ENCODE measurements at places on chromosomes 5 and 9.

DNA sequence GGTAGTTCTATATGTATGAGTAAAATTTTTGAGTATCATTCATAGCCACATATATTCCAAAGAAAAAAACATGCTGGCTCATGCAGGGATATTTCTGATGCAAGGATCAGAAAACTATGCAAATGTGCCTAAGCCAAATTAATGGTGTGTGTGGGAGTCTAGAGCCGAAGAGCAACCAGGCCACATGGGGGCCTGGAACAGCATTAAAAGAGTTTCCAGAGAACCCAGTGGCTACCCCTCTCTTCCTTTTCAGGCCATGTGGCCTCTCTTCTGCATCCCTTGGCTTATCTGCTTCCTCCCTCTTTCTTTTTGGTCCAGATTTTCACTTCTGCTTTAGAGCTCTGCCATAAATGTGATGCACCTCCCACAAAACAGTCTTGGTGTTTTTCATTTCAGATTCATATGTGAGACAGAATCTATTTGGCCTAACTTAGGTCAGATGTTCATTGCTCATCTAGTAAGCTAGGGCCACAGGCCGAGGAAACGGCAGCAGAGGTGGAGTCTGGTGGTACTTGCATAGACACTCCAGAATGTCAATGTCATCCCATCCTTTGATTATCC is 300.0 kb downstream of the SH3GL2 start:
- no peak for DNase-seq

- no peak for DNase-seq
Measured at GRCh38 chr5:140190872-140191218, 15.9 kb downstream of the CYSTM1 start.

DNA sequence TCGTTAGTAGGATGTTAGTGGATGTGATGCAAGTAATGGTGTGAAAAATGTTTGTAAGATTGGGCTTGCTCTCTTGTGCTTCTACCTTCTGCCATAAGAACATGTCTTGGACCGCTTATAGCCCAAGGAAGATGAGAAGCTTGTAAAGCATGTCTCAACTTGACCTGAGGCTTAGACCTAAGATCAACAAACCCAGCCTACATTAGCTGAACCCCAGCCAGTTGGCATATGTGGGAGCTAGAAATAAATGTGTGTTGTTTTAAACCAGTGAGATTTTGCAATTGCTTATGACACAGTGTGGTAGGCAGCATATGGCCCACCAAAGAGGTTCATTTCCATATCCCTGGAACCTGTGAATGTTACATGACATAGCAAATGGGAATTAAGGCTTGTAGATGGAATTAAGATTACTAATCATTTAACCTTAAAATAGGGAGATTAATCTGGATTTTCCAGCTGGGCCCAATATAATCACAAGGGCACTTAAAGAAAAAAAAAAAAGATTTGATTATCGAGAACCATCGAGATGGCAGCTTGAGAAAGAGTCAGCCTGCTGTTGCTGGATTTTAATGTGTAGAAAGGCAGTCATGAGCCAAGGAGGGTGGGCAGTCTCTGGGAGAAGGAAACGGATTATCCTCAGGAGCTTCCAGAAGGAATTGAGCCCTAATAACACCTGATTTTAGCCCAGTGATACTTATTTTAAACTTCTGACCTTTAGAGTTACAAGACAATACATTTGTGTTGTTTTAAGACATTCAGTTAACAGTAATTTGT is 27.3 kb upstream of the EDIL3 start:
- DNase-seq: no peak

- peak; percentile 35 for DNase-seq
Measured at GRCh38 chr5:115398719-115399118, 102.3 kb upstream of the CCDC112 start.

DNA sequence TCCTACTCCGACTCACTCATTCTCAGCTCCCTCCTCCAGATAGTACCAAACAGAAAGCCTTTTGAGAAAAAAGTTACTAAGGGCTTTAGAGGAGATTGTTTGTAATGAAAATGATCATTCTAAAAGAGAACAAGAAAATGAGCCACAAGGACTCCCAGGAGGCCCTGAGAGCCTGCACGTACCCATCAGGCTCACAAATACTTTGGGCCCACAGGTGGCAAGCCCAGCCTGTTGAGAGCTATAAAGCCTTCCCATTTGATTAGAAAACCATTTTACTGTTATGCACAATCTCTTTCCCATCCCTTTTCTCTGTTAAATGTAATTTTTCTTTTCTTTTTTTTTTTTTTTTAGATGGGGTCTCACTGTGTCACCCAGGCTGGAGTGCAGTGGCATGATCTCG is 136.1 kb downstream of the LHFPL2 start:
- DNase-seq: no peak

GRCh38 chr5:99349787-99350186 is 421.0 kb upstream of the CHD1 start:
- no peak for DNase-seq

- no peak for DNase-seq
Measured at GRCh38 chr9:114413861-114414301, 26.1 kb upstream of the AKNA start.

DNA sequence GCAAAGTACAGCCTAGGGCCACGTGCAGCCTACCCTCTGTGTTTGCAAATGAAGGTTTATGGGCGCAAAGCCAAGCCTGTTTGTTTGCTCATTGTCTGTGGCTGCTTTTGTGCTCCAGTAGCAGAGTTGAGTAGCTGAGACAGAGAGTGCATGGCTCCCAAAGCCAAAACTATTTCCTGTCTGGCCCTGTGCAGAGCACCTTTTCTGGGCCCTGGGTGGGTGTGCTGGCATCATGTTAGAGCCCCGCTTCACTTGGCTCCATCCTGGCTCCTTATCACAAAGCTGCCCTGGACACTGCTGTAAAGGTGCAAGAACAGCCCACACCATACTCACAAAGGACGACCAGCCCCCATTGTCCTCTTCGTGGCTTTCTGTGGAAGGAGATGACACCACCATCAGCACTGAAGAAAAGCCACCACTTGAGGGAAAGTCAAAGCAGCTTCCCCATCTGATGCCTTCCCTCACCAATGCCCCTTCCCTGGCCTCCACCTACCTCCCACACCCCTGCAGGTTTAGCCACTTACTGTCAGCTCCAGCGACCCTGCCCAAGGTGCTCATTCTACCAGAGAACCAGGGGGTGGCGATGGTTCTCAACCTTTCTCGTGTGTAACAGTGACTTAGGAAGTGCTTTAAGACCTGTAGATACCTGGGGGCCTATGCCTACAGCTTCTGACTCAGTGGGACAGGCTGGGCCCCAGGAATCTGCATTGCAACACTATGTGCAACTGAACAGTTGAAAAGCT is 23.4 kb downstream of the LCP2 start:
- DNase-seq: peak; percentile 27

GRCh38 chr5:1857256-1857600 is 25.5 kb downstream of the IRX4 start:
- DNase-seq: no peak

GRCh38 chr5:166926138-166926537 is 1365.3 kb upstream of the WWC1 start:
- DNase-seq: peak; percentile 23

DNA sequence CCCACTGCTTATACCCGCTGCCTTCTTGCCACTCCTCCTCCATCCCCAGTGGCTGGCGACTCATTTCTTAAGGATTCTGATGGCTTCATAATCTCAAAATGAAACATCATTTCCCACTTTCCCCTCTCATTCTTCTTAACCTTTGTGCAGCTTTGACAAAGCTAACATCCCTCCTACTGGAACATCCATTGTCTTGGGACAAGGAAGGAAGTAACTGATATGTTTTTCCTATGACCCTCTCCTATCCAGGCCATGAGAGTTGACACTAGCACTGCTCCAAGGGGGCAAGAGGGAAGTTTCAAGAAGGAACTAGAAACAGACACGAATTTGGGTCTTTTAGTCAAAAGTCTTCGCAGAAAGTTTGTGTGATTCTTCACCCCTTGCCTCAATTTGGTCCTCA is 71.7 kb upstream of the SNX2 start:
- DNase-seq: no peak

DNA sequence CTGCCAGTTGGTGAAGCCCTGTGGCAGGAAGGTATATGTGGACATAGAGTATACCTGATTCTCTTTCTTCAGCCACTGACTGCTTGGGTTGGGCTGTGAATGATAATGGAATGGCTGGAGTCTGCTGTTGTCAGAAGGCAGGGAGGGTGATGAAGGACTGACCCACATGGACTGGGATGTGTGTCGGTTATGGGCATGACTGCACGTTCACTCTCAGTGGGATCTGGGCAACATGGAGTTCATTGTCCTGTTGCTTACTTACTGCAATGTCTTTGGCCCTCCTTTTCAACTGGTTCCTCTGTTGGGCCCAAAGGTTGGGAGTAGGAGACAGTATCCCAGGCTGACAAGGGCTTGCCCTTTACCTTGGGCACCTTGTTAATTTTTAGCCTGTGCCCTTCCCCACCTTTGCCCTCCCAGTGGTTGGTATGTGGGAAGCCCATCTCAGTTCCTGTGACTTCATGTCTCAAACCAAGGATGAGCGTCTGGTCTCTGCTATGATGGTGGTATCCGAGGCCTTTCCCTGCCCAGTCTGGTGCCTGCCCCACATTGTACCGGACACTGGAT is 34.6 kb downstream of the FAXDC2 start:
- no peak for DNase-seq

GRCh38 chr9:33166231-33167083 is 679 bp downstream of the B4GALT1 start:
- DNase-seq: no peak

GRCh38 chr5:74332682-74333081 is 307.8 kb downstream of the ENC1 start:
- DNase-seq: no peak
